ENCODE measurements at places on chromosomes 4 and X.

DNA sequence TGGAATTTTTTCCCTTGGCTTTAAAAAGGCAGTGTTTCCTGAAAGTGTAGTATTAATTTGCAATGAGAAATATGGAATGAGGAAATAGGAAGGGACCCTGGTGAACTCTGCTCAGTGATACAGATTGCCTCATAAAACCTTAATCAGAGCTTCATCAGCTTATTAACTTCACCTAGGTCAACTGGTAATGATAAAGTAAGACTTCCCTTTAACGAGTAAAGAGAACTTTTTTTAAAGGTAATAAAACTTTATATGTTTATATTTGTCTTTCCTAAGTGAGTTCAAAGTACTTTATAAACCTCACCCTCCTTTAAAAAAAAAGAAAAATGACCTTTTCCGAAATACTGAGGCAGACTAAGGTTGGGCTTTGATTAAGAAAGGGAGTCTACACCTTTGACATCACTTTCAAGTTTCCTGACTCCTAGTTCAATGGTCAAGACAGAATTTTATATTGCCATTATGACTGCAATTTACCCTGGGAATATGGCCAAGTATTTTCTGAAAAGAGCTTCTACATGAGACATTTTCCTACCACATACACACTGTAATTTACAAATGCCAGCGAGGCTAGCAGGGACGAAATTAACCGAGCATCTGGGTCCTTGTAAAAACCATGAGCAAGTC lies 706.3 kb upstream of the TENM3 start:
- DNase-seq: no peak

GRCh38 chrX:116114999-116115398 lies 55.5 kb upstream of the AGTR2 start:
- no peak for DNase-seq

DNA sequence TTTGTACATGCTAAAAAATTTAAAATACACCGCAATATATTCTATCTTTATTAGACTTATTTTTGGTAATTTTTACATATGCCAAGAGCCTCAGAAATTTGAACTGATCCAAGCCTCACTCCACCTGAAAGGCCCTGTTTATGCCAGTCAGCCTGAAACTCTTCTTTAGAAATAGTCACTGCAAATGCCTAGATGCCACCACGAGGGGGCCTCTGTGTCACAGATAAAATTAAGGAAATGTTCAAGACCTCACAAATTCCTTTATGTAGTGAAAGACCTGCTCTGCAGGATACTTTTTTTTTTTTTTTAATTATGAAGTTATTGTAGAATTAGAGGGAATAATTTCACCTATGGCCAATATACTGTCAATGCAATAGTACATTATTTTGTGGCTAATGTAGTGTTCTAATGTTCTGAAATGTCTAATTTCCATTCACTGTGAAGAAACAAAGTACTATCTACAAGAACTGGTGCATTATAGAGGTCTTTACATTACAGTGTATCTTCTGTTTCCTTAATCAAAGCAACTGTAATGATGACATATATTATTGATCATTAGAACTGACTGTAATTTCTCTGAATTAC lies 69.8 kb downstream of the DTHD1 start:
- peak; percentile 13 for DNase-seq

- DNase-seq: no peak
Measured at GRCh38 chr4:118398226-118399090, 45.7 kb upstream of the PRSS12 start.

DNA sequence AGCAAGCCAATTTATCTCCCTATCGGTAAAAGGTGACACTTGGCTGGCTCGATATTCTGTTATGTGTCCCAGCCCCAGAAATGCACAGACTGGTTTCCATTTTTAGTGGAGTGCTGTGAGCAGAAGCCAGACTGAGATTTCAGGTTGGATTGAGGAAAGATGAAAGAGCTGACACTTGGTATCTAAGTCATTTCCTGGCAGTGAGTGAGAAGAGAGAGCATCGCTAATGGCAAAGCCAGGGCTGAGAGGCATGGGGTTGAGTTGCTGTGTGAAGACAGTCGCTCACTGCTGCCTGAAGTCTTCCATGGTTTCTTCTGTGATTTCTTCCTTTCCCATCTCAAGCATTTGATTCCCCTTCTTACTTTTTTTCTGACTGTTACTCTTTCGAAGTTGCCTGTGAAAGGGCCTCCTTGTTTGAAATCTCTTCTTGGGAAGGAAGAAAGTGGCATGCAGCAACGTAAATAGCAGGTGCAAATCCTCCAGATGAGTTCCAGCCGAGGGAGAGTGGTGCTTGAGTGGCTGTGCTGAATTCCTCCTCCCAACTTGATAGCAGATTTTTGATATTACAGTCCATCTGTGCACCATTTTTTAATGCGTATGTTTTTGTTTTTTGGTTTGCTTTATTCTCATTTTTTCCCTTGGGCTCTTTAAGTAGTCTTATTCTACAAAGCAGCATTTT lies 109.2 kb upstream of the LIMCH1 start:
- no peak for DNase-seq

GRCh38 chr4:84849051-84849640 lies 117.3 kb downstream of the WDFY3 start:
- DNase-seq: no peak

DNA sequence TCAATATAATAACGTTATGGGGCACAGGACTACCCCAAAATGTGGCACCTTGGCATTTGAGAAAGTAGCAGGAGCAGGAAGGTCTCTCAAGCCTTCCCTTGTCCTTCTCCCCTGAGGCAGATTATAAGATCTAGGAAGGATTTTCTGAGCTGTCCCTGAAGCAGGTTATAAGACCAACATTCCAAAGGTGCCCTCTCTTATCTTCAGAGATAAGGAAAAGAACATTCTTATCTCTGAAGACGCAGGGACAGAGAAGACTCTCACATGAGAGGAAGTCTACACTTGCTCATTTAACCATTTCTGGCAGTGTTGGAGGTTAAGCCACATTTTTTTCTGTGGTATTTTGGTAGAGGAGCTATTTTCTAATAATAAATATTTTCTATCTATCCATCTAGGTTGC lies 437.9 kb upstream of the MAOA start:
- DNase-seq: no peak

DNA sequence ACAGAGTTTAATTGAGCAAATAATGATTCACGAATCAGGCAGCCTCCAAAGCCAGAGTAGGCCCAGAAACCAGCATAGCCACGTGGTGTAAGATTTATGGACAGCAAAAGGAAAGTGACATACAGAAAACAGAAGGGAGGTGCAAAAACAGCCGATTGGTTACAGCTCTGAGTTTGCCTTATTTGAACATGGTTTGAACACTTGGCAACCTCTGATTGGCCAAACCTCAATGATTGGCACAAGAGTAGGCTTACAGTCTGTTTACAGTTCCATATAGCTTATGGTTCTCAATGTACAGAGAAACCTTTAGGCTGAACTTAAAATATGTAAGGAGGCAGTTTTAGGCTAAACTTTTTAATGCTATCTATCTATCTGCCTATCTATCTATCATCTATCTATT lies 394.8 kb downstream of the CFAP47 start:
- no peak for DNase-seq

- no peak for DNase-seq
Measured at GRCh38 chr4:114598191-114599121, at the start of gene UGT8. TSS of gene UGT8 (plus strand) at chr4:114598807. CDS start at chr4:114622881, 24,074 bp downstream.

GRCh38 chr4:5927747-5928146 lies 34.9 kb upstream of the CRMP1 start:
- no peak for DNase-seq

- no peak for DNase-seq
Measured at GRCh38 chrX:153637121-153638040, 9.6 kb upstream of the DUSP9 start.

DNA sequence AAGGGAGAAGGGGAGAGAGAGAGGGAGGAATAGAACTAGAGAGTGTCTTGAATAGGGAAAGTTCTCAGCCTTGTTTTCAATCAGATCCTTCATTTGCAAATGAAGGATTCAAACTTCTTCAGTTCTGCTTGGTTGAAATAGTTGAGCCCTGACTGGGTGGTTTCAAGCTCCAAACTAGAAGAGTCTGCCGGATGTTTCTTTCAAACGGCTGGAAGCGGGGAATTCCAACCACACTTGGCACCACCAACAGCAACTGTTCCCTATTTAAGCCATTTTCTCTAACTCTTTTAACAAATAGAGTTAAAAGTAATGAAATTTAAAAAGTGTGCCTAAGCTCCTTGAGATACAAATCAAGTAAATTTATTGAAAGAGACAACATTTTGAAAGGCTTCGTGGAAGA lies 67.5 kb upstream of the DDX60 start:
- no peak for DNase-seq

DNA sequence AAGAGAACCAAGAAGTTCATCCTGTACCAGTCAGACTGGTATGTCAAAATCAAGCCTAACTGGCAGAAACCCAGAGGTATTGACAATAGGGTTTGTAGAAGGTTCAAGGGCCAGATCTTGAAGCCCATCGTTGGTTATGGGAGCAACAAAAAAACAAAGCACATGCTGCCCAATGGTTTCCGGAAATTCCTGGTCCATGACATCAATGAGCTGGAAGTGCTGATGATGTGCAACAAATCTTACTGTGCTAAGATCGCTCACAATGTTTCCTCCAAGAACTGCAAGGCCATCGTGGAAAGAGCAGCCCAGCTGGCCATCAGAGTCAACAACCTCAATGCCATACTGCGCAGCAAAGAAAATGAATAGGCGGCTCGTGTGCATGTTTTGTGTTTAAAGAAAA lies 172.7 kb upstream of the MED14 start:
- no peak for DNase-seq

GRCh38 chrX:32155044-32155638 lies 1056.2 kb downstream of the DMD start:
- no peak for DNase-seq

GRCh38 chr4:143397335-143397734 lies 60.7 kb downstream of the GAB1 start:
- DNase-seq: no peak

DNA sequence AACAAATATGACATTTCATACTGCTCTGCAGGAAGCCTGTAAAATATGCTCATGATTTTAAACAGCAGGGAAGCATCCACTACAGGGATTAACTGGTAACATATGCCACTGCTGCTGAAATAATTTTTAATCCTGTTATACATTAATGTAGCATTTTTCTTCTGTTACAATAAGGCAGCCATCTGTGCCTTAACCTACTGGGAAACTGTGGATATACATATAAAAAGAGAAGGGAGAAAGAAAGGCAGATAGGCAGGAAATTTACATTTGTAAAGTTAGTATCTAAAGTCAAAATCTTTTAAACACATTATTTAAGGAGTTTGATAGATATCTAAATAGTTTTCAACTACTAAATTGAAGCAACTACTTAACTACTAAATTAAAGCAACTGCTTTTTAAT lies 514.6 kb upstream of the KLHL4 start:
- DNase-seq: no peak

- DNase-seq: no peak
Measured at GRCh38 chr4:8859550-8860095, 12.0 kb downstream of the HMX1 start.

- DNase-seq: no peak
Measured at GRCh38 chr4:132540797-132541196, 608.3 kb upstream of the PCDH10 start.

DNA sequence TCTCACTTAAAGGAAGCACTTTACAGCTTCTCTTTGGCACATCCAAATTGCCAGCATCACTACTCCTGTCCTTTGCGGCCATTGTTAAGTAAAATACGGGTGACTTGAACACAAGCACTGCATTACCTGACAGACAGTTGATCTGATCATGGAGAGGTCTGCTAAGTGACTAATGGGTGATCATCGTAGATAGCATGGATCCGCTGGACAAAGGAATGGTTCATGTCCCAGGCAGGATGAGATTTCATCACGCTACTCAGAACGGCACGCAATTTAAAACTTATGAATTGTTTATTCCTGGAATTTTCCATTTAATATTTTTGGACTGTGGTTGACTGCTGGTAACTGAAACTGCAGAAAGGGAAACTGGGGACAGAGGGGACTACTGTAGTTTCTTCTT lies 94.1 kb downstream of the NEUROG2 start:
- no peak for DNase-seq

DNA sequence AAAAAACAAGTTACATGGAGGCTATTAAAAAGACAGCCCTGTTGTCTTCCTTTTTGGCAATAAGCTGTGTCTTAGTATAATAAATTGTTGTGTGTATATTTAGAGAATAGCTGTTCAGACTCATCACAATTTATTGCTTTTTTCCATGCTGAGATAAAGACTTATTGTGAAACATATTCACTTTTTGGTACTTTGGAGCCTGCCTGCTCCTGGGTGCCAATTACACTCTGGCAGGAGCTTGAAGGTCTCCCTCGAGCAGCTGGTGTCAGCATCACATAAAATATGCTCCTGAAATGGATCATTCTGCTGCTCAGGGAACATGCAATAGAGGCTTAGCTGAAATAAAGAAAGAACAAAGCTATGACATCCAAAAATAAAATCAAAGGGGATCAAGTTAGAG lies 211.6 kb upstream of the DKK2 start:
- DNase-seq: no peak

DNA sequence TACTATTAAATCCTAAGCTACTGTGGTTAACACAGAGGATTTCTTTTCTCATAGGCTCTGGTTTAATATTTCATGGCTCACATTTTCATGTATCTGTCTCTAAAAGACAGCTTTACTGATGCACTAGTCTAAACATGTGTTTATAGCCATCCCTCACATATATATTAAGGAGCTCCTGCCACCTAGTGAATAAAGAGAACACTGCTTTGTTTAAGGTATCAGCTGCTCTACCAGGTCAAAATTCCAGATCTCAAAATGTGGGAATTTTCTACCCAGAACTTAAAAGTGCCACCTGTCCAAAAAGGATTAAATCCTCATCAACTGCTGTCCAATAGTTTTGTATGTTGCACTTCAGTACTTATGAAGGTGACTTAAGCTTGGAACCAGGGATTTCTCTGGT lies 188.5 kb upstream of the TEX13C start:
- DNase-seq: no peak

- no peak for DNase-seq
Measured at GRCh38 chr4:108126806-108127205, 41.9 kb downstream of the LEF1 start.

DNA sequence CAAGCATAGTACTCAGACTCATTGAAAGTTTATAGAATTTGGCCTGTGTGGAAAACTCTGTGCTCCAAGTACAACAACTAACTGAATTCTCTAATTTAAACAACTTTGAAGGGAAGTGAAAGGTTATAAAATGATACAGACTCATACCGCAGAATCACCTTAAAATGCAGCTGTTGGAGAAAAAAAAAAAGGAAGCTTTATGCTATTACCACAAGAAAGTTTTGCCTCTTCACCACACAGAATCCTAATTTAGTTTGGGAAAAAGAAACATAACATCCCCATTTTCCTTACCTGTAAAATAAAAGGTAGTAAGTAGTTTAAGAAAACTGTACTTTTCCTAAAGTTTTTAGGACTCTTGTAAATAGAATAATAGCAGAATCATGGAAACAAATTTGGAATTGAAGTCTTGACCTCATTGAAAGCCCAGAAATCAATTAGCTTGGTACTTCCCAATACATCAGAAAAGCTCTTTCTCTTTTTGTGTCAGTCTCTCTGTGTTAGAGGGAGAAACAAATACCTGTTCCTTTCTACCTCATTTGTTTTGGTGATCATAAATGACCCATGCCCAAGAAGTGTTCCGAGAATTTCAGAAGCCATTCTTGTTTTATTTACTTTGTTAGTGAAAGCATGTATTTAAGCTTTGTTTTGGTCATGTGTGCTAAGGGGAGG lies 78.8 kb downstream of the NFKB1 start:
- no peak for DNase-seq

GRCh38 chrX:123487236-123487635 lies 245.6 kb downstream of the THOC2 start:
- DNase-seq: no peak
